ENCODE measurements at places on chromosomes 7 and 10.

DNA sequence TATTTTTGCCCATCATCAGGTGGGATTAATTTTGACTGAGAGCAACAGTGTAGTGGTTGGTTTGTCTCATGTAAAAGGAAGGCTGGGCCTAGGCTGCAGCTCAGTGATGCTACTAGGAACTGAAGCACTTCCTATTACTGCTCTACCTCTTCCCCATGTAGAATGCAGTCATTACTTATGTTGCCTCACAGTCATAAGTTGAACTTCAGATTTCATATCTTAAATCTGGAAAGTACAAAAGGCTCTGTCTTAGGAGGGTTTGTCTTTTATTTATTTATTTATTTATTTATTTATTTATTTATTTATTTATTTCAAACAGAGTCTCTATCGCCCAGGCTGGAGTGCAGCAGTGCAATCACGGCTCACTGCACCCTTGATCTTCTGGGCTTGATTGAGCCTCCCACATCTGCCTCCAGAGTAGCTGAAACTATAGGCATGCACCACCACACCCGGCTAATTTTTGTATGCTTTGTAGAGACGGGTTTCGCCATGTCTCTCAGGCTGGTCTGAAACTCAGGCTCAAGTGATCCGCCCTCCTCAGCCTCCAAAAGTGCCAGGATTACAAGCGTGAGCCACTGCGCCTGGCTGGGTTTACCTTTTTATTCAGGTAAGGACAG, 721.7 kb upstream of the GALNT17 start:
- ATAC-seq, result peak; percentile 64

DNA sequence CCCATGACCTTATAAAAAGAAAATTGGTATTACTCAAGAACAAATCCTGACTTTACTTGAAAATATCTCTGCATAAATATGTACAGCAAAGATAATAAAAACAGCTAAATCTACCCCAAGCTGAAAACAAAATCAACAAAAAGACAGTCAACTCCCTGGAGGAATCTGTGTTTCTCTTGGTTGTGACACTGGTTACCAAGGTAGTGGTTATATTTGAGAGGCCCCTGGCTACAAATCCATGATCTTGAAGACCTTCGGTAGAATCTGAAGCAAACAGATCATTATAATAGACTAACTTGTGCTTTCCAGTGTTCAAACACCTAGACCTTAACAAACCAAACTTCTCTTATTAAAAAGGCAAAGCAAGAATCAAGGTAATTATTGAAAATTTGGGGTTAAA, 123.9 kb upstream of the SGCE start:
- ATAC-seq, result no peak

- ATAC-seq, result peak; percentile 78
Observed at GRCh38 chr10:80465839-80466590, 11.9 kb downstream of the TSPAN14 start.

- no peak for ATAC-seq
Observed at GRCh38 chr7:101882005-101882421, 64.6 kb downstream of the CUX1 start.

GRCh38 chr10:71145352-71145945, 66.9 kb upstream of the UNC5B start:
- ATAC-seq, result no peak

- no peak for ATAC-seq
Observed at GRCh38 chr7:18948521-18948920, 168.9 kb downstream of the TWIST1 start.

DNA sequence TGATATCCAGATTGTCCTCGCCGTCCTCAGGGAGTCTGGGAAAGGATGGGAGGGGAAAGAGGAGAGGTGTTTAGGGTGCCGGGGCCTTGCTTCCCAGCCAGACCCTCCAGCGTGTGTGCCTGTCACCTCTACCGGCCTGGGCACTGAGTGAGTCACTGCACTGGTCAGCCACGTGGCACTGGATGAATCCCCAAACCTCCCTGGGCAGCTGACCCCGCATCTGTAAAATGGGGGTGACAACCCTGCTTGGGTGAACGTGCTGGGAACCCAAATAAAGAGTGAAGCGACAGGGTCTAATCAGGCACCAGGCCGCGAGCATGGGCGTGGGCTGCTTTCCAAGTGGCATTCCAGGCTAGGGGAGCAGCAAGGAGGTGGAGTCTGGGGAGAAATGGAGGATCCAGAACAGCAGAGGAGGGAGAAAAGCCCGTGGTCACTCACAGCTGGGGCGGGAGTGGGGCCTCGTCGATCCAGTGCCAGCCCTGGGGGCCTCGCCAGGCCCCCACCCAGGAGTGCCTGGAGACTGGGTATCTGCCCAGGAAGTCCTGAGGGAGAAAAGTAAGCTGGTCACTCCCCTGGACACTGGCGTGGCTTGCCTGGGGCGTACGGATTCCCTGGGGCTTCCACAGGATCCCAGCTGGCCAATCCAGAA, 29.7 kb downstream of the KLRG2 start:
- ATAC-seq, result no peak

DNA sequence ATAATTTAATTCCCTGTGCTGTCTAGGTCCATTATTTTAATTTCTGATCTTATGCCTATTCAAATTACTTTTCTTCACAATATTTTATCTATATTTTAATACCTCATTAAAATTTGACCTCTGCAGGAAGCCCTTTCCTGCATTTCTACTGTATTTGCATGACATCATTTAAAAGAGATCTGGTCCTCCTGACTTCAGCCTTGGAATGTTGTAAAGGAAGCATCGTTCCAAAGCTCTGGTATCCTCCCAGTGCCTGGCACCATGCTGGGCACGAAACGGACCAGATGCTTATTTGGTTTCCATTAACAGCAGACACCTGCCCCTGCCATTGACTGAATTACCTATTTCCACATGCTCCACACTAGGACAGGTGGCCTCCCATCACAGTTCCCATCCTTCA, 247.5 kb downstream of the KLF6 start:
- no peak for ATAC-seq

- no peak for ATAC-seq
Observed at GRCh38 chr10:90447831-90448230, 410.0 kb downstream of the HTR7 start.

DNA sequence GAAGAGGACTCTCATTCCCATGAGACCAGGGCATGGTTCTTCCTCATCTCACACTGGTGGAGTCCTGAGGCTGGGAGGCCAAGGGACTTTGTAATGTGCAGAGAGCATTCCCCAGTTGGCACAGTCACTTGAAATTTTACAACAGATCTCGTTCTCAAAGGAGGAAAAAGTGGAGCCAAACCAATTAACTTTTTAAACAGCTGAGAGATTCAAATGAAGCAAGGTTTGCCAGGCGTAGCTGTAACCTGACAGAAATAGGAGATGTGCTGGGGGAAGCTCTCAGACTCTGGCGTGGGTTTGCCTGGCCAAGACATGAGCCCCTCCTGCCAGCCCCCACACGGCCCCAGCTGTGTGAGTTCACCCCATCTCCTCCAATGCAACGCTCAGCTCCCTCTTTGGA, 12.0 kb upstream of the CPXM2 start:
- no peak for ATAC-seq

GRCh38 chr10:112349521-112350085, 24.3 kb upstream of the ACSL5 start:
- ATAC-seq, result peak; percentile 27
